ENCODE measurements at places on chromosomes 1 and 21.

GRCh38 chr1:918353-918752 is 5.4 kb upstream of the SAMD11 start:
- no peak for DNase-seq

- no peak for DNase-seq
Observed at GRCh38 chr1:3134381-3135072, 65.5 kb downstream of the PRDM16 start.

GRCh38 chr1:93172778-93173177 is 7.4 kb downstream of the TMED5 start:
- no peak for DNase-seq

- DNase-seq, result no peak
Observed at GRCh38 chr1:27109103-27109822, 45.7 kb downstream of the SLC9A1 start.

DNA sequence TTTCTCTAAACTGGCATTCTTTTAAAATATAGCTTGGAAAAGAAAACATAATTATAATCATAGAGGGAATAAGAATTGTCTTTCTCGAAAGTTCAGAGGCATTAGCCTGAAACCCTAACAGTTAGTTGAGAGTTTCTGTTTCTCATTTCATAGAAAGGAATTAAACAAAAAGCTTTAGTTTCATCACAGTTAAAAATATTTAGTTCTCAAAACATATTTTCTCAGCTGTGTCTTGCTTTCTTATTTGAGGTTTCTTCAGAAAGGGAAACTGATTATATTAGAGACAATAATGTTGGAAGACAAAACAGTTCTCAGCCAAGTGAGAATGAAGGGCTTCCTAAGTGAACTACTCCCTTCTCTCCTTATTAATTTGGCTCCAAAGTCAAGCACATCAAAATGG is 75.4 kb upstream of the C1orf105 start:
- no peak for DNase-seq

GRCh38 chr21:26800001-26800400 is 45.2 kb downstream of the ADAMTS1 start:
- DNase-seq, result no peak

DNA sequence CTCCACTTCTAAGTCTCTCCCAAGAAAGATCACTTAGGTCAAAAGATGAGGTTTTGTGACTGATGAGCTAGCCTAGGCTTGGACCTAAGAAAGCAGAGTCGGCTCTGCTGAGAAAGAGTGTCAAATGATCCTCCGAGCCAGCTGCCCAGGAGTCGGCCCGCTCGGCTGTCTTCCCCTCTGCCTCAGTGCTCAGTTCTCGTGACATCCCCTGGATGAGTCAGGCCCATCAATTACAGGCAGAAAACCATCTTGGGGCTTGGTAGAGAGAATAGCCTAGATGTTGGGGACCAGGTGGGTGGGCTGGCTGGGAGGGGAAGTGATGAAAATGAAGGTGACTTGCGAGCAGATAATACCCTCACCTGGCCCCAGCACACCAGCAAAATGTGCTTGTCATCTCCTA is 60.5 kb downstream of the SLC66A1 start:
- DNase-seq, result no peak

- DNase-seq, result no peak
Observed at GRCh38 chr1:1841575-1841995, 49.3 kb downstream of the GNB1 start.

DNA sequence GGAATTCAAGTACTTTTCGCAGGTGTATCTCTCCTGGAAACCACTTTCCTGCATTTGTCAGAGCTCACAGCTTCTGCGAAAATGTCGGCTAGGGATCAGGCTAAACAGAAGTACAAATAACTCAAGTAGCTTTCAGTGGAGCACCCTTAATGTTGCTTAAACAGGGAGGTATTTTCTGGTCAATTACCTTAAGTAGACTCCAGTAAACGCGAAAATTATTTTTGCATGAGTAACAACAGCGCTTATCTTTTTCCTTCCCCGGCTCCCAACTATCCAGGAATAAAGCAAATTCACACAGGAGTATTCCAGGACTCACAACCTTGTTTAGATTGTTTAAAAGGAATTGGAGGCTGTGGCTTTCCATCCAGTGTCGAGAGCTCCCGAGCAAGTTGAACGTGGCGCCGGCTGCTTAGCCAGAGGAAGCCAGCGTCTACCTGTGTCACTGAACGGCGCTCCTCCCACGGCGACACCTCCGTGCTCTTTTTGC is 7.3 kb upstream of the SIM2 start:
- no peak for DNase-seq

GRCh38 chr1:59071289-59071688 is 225.6 kb upstream of the FGGY start:
- peak; percentile 24 for DNase-seq

GRCh38 chr1:2213576-2214505 is 14.3 kb upstream of the SKI start:
- no peak for DNase-seq

- no peak for DNase-seq
Observed at GRCh38 chr21:45296638-45297037, 8.9 kb upstream of the POFUT2 start.

DNA sequence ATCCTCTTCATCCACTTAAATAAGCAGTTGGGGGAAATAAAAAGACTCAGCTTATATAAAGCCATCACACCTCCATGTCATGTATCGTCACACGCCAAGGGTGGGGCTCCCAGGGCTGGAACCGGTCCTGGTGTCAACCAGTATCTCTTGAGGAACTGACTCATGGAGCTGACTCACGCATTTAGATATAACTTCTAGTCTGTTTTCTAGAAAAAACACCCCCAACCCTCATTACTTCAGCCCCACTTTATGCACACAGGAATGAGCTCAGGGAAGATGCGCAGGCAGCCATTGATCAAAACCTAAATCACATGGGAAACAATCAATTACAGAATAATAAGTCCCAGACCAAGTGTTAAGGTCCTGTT is 6.9 kb upstream of the IL22RA1 start:
- no peak for DNase-seq

- no peak for DNase-seq
Observed at GRCh38 chr1:207670192-207670591, 25.3 kb downstream of the CR1L start.

DNA sequence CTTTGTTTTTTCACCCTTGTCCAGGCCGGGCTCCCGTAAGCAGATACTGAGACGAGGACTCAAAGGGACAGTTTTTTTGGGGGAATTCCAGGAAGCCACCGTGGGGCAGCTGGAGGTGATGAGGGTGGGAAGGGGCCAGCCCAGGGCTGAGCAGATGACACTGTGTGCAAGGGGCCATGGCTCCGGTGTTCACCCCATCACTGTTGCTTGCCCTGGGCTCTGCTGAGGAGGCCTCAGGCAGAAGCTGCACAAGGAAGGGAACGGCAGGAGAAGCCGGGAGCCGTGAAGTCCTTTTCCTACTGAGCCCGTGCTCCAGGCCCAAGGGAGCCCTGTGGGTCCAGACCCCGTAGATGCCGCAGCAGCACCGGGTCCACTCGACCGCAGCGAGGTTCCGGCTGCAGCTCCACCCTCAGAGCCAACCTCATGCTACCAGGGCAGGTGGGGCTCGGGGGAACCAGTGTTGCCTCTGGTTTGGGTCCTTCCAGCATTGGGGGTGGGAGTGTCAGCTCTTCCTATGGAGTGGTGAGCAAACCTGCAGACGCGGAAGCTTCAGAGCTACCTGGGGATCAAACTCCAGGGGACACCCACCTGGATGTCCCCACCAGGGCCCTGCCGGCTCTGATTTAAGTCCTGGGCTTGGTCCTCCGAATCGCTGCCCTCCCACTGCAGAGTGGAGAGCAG is 4.3 kb upstream of the CALML6 start:
- DNase-seq, result no peak

DNA sequence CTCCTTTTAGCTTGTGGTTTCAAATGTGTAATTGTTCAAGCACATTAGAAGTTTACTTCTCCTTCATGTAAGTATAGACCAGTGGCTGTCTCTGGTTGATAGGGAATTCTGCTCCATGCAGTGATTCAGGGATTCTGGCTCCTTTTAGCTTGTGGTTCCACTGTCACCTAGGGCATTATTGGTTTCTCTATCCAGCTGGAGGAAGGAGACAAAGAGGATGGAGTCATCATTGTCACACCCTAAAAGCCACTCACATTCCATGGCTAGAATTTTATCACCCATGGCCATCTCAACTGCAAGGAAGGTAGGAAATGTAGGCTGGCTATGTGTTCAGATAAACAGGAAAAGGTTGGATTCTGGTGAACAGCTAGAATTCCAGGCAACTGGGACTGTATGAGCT is 131.2 kb downstream of the URB2 start:
- DNase-seq, result no peak

GRCh38 chr1:30196457-30196856 is 526.9 kb downstream of the MATN1 start:
- DNase-seq, result no peak

- DNase-seq, result no peak
Observed at GRCh38 chr1:36925251-36925650, 109.1 kb downstream of the GRIK3 start.

DNA sequence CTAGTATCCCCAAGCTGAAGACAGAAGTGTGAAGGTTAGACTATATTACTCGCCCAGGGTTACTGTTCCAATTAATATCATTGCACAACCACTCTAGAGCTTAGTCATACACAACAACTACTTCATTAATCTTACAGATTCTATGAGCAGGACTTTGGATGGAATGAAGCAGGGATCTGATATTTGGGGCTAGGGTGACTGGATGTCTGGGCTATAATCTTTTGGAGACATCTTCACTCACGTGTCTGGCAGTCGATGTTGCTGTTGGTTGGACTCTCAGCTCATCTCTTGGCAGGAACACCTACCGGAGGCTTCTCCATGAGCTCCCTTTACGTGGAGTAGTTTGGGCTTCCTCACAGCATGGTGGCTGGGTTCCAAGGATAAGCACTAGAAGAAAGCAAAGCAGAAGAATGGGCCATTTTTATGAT is 519.2 kb upstream of the B3GALT2 start:
- DNase-seq, result no peak

DNA sequence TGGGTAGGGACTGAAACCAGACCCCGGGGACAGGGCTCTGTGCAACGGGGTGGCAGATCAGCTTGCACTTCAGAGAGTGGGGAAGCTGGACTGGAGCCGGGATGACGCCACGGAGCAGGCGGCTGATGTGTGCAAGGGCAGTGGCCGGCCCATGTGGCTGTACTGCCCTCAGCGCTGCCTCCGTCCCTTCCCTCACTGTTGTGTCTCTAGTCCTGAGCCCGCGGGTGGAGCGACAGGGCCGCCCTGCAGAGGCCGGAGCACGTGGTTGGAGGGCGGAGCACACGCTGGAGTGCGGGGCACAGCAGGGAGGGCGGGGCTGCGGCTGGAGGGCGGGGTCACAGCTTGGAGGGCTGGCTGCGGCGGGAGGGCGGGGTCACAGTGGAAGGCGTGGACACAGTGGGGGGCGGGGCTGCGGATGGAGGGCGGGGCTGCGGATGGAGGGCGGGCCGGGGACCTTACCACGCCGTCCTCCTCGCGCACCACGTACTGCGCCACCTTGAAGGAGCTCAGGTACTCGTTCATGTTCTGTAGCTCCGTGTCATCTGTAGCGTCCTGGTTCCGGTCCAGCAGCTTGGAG is 52.4 kb downstream of the CHD5 start:
- DNase-seq, result peak; percentile 53

- DNase-seq, result no peak
Observed at GRCh38 chr1:182368903-182369302, 22.7 kb downstream of the GLUL start.

DNA sequence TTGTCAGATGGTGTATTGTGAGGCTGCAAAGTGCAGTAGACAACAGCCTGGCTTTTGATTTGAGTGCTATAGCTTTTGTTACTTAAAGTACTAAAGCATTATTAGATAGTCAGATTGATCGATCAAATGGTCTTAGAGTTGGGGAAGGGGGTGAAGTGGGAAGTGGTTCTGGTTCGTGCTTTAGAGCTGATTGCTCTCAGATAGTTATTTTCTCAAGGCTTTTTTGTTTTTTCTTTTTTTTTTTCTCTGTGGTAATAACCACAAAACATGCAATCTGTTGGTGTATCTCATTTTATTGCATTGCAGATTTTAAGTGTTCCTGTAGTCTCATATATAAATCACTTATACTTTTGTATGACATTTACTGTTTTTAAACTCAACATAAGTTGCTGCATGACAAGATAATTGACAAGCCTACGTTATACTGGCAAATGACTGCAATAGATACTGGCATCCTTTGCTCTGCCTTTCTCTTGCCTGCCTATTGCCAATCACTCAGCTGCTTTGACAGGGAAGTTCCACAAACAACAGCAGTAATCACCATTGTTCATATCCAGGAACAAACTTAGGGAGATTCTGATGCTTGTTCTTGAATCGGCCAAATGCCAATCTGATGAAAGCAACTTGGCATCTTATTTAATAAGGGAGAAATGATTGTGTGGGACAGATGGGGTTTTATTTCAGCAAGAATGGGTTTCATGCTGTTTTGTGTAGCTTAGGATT is 125.0 kb upstream of the B3GALT2 start:
- no peak for DNase-seq

DNA sequence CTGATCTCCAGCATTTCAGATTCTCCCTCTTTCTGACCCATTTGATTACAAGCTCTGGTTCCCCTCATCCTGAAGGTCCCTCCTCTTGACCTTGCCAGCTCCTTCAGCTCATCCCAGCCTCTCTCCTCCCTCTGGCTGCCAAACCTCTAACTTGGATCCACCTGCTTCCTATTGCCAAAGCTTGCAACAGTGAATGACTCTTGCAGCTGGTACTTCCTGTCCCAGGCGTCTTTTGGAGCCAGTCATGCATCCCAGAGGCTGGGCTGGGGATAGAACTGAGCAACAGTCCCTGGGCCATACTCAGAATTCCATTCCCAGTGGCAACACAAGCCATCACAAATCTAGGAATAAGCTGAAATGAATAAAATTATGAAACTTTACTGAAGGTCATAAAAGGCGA is 27.7 kb upstream of the SPOCD1 start:
- no peak for DNase-seq

- no peak for DNase-seq
Observed at GRCh38 chr1:198919667-198920398, 281.0 kb downstream of the PTPRC start.

GRCh38 chr1:47684964-47685762 is 247.3 kb downstream of the FOXD2 start:
- DNase-seq, result no peak

DNA sequence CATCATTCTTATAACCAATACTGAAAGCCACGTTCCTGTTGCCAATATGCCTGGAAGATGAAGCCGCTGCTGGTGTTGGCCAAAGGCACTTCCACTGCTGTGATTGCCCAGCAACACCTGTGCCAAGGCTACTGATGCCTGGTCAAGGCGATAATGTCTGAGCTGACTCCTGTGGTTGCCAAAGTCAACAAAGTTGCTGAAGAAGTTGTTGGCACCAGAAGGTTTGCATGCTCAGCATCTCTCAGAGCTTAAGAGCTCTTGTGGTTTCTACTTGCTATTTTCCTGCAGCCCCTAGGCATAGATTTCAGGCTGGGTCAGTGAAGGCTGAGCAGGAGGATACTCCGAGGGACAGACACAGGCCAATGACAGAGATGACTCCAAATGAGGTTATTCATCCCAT is 63.4 kb upstream of the RAB3GAP2 start:
- no peak for DNase-seq

- no peak for DNase-seq
Observed at GRCh38 chr21:34132202-34132601, 58.8 kb downstream of the MRPS6 start.

DNA sequence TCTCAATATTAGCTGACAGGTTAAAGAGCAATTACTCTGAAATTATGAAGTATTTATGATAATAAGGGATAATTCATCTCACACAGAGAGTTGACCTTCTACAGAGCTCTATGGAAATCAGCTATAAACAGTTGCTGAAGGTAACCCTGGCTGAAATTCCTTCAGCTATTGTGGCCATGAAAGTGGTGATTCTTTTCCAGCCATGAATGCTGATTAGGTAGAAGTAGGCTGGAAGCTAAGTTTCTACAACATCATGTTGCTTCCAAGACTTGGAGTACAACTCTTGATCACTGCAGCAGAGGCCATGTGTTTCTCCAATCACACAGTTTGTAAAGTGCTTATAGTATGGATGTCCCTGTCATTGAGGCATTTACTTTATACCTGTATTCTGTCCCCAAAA is 2128.9 kb downstream of the MRPL39 start:
- no peak for DNase-seq

Data from activated gamma-delta T cell treated with Interleukin-2 at 50 U/mL for 16 hours (primary cell).